ENCODE measurements at places on chromosomes 4 and X. TPM values are rescaled to one million over a fixed set of nuclear protein-coding genes. Genes with fewer than 3 reads are reported as not detected.

- DNase-seq = no peak
These were observed 30.8 kb upstream of the AFAP1 start for GRCh38 chr4:7970361-7970946.

DNA sequence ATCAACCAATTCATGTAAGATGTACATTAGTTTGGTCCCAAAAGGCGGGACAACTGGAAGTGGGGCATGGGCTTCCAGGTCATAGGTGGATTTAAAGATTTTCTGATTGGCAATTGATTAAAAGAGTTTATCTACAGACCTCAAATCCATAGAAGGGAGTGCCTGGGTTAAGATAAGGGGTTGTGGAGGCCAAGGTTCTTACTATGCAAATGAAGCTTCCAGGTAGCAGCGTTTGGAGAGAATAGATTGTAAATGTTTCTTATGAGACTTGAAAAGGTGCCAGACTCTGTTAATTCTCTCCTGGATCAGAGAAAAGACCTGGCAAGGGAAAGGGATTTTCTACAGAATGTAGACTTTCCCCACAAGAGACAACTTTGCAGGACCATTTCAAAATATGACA, 2.4 kb downstream of the MGST2 start:
- DNase-seq = no peak

DNA sequence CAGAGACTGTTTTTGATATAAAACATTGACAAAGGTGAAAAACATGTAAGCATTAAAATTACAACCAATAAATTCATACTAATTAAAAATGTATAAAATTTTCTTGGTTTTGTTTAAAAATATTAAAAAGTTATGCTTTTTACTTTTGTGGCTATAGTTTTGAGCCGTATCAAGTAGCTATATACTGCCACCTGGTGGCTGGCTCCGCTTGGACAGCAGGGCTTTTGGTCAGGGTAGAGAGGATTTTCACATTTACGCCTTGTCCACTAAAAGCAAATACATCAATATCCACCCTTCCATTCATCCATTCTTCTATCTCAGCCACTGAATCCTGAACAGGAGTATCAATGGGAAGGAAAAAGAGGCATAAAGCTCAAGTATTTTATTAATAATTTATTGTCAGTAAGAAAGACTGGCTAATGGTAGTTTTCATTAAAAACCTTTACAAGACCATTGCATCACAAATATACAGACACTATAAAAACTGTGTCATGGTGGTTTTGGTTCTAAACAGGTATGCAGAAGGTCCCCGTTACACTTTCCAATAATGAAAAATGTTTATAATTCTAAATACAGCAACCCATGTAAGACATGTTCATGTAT, 32.1 kb upstream of the MTNR1A start:
- peak; percentile 20 for DNase-seq

- DNase-seq = no peak
These were observed 234.2 kb downstream of the RAPGEF2 start for GRCh38 chr4:159337041-159337440.

HPGD gene
- 0.07 TPM for total RNA-seq

DNA sequence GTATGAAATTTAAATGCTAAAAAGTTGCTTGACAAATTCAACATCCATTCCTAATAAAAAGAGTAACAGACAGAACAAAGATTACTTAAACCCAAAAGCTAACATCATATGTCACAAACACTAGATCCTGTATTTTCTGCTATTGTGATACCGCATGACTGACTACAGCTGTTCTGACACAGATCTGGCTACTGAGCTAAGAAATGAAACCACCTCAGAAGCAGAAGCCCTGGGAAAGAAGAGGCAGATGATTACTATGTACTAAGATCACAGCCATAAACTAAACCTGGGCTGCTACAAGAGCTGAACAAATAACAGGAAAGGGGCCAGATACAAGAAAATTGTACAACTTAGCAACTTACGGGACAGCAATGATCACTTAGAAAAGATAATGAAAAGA, 9.4 kb downstream of the LETM1 start:
- no peak for DNase-seq

- DNase-seq = no peak
These were observed 449.8 kb downstream of the INPP4B start for GRCh38 chr4:142396279-142396678.

DNA sequence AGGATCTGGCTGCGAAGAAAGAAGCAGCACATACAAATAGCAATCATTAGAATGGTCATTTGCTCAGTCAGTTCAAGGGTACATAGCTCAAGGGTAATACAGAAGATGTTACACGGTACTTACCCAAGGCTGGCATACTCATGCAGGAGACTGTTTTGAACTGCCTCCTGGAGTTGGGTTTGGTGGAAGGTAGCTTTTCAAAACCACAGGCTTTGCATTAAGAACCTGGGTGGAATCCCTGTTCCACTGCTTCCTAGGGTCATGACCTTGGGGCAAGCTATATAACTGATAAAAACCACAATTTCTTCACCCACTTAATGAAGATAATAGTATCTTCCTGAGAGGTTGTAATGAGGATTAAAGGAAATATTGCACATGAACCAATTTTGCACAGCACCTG, 36.5 kb downstream of the TBC1D9 start:
- no peak for DNase-seq

GRCh38 chr4:161799710-161800109, 364.1 kb downstream of the FSTL5 start:
- DNase-seq = no peak

- DNase-seq = no peak
These were observed 8.2 kb downstream of the MSANTD1 start for GRCh38 chr4:3257103-3257555.

DNA sequence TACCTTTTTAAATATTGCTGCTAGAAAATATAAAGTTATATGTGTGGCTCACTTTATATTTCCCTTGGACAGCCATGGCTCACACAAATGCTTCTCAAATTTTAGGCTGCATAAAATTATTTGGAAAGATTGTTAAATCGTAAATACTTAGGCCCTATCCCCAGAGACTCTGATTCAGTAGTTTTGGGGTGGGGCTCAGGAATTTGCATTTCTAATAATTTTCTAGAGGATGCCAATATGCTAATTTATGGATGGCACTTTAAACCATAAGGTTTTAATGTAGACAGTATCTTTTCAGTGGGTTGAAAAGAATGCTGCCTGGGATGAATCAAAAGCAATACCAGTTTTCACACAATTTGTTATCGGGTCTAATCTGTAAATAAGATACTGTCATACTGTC, 49.7 kb downstream of the RAP1GDS1 start:
- DNase-seq = no peak

KLHL13 gene
- not detected for total RNA-seq

ADGRL3 gene
- total RNA-seq = not detected

MGAT4D gene
- not detected for total RNA-seq

GC gene
- total RNA-seq = not detected

GRCh38 chr4:53183754-53184153, 182.1 kb downstream of the SCFD2 start:
- no peak for DNase-seq

DNA sequence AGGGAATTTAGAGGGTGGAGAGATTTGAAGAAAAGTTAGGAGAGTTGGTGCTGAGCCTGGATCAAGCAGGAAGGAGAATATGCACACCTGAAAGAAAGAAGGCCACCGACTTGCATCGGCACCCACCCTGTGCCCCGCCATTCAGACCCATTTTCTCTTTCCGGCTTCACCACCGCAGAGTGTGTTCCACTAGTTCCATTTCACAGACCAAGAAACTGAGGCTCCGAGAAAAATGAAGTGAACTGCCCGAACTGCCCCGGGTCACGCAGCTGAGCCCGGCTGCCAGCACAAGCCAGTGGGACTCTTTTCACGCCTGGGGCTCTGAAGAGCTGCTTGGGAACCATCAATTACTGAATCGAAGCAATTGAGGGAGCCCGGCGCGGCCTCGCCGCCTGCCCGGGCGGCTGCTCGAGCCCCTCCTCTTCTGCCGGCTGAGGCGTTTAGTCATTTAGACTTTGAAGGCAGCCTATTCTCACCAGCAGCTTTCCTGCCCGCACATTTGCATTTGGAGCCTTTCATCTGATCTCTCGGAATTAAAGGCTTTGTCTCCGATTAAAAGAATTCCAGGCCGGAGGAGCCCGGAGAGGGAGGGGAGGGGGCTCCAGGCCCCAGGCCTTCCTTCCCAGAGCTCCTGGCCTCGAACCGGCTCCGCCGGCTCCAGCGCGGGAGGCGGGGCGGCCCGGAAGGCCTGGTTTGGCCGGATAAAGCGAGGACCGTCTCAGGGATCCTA, 140.2 kb upstream of the PJA1 start:
- no peak for DNase-seq

- no peak for DNase-seq
These were observed 263.8 kb upstream of the RPS6KA3 start for GRCh38 chrX:20530406-20530921.

DNA sequence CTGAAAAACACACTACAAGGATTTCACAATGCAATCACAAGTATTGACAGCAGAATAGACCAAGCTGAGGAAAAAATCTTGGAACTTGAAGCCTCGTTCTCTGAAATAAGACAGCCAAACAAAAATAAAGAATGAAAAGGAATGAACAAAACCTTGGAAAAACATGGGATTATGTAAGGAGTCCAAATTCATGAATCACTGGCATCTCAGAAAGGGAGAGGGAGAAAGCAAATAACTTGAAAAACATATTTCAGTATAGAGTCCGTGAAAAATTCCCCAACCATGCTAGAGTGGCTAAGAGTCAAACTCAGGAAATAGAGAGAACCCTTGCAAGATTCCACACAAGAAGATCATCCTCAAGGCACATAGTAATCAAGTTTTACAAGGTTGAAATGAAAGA, 178.5 kb upstream of the CTSO start:
- no peak for DNase-seq
